Stimulated activated CD4-positive, alpha-beta T cell treated with anti-CD3 and anti-CD28 coated beads, Interleukin-1b, Interleukin-23, amount 100 ng/mL, for 4 hours (primary cell): ENCODE measurements at places on chromosomes 4 and X.

DNA sequence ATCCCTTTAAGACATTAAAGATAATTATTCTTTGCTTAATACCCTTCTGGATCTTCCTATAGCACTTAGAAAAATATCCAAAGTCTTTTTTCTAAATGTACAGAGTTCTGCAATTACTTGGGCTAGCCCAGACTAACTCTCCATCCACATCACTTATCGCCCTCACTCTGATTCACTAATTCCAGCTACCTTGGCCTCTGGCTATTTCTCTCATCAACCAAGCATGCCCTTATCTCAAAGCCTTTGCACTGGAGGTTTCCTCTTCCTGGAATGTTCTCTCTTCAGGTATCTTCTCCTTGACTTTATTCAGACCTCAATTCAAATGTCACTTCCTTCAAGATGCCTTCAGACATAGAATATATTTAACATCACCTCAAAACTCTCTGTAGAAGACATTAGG, 345.1 kb upstream of the SMIM31 start:
- no peak for DNase-seq

DNA sequence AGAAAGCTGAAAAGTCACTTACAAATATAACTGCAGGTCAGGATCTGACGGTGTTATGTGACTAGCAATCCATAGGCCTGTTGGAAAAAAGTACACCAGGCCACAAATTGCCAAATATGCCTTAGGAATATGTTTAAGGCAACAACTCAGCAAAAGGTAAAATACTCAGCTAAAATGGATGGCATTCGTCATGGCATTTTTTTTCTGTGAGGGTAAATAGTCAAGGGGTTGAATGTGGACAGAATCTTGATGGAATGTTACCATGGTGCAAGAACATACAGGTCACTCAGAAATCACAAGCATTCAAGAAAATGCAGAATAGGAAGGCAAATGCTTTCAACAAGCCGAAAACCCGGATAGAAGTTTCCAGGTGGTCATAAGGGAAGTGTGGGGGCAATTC, 121.7 kb upstream of the MBNL3 start:
- DNase-seq, result no peak

DNA sequence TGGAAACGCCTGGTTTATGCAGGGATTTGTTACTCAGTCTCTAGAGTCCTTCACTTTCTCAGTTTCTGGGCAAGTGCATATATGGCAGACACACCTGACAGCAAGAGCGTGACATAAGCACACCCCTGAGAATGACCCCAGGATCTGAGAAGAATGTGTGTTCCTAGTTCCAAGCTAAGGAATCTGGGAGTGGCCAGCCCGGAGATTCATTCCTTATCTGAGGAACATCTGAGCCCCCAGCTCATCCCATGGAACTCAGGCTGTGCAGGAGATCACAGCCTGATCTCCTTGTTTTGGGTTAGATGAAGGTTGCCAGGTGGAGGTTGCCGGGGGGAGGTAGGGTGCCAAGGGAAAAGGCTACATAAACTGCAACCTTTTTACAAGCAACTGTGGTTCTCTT, 23.8 kb upstream of the KIAA0232 start:
- DNase-seq, result no peak

GRCh38 chr4:7798178-7798995, 141.3 kb downstream of the AFAP1 start:
- no peak for DNase-seq

DNA sequence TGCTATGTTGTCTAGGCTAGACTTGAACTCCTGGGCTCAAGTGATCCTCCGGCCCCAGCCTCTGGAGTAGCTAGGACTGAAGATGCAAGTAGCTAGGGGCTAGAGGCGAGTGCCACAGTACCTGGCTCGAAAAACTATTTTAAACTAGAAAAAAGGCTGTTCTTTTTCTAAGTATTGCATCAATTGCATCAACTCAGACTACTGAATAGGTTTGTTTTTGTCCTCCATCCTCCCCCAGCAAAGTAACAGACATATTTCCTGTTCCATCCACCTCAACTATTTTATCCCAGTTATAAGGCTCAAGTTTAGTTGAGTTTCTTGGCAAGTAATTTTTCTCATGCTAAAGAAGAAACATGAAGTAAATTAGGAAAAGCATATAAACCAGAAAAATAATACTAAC, 4.1 kb downstream of the SH3RF1 start:
- no peak for DNase-seq

DNA sequence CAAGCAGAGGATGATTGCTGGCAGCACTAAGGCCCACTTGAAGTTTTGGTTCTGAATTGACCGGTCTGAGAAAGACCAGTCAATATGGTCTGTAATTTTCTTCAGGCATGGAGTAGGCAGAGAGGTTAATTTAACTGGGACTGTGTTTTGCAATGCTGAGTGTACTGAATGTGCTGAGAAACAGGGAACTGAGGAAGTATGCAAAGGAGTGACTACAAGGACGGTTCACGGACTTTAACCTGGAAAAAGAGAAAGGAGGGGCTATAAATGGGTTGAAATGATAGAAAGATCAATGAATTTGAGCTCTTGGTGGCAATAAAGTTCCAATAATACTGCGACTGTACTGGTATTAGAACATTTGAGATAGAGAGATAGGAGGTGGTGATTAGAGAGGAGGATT, 84.5 kb downstream of the MAGEB17 start:
- DNase-seq, result no peak

- no peak for DNase-seq
Observed at GRCh38 chrX:112636951-112637581, 42.7 kb downstream of the LHFPL1 start.

DNA sequence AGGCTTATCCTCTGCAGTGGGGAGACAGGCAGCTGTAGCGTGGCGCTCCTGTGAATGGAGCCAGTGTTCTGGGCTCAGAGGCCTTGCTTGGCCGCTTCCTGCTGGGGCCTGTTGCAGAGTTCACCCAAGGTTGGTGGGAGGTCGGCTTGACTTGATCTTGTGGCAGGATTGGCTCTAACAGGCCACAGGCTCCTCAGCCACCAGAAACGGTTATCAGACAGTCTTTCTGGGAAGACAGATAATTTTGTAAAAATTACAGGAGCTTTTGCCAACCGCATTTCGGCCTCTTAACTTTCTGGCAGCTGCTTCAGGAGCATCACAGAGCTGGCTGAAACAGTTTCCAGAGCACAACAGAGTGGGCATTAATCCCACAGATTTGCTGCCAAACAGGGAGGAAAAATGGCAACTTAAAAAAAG, 66.4 kb downstream of the DIPK2B start:
- no peak for DNase-seq
